Stimulated activated CD8-positive, alpha-beta memory T cell treated with anti-CD3 and anti-CD28 coated beads, Interleukin-12 subunit alpha, Interleukin-12 subunit beta, amount 100 ng/mL, for 4 hours (primary cell): ENCODE measurements at places on chromosomes 4 and X.

DNA sequence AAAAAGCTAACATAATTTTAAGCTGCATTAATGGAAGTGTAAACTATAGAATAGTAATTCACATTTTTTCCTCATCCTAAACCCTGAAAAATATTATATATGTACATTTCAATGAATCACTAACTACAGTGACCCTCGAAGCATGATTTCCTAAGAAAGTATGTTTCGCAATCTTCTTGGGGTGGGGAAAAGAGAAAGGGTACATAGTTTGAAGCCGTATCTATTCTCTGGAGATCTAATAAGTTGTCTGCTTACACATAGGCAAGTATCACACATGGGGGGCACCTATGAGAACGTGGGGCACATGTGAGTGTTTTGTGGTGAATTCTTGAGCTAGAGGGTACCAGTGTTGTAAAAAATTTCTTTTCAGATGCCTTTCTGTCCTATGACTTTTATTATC lies 71.2 kb downstream of the JADE1 start:
- DNase-seq: no peak

DNA sequence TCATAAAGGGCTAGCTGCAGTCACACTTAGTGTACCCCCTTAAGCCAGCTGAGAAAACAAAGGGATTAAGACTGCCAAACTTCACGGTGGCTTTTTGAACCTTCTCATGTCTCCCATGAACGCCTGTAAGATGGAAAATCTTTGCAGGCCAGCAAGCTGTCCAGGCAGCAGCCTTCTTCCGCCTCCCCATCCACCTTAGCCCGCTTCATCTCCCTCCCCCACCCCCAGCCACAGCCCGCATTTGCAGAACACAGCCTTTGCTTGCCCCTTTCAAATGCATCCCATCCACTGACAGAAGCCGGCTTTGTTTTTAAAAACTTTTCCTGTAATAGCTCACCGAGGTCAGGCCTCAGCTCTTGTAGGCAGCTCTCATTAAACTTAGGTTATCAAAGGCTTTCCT lies 113.8 kb upstream of the FAM9B start:
- DNase-seq: no peak

DNA sequence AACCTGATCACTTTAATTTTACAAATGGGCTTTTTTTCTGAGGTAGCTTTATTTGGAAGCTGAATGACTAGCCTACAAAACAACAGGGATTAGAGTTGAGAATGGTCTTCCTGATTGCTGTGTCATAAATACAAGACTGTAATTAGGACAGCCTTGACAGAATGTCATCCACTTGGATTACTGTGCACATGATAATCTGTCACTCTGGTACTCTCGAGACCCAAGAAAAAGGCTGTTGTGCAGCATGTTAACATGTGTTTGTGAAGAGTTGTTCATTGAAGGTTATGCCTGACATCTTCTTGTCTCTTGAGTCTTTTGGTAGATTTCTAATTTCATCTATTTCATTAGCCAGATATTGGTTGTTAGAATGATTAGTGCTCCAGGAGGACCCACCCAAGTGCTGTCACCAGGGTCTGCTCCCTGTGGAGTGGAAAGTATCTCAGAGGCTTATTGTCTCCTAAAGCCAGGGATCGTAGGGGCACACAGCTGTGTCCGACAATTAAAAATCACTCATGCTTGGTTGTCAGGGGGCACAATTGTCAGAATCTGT lies 212.2 kb upstream of the GPRIN3 start:
- no peak for DNase-seq

DNA sequence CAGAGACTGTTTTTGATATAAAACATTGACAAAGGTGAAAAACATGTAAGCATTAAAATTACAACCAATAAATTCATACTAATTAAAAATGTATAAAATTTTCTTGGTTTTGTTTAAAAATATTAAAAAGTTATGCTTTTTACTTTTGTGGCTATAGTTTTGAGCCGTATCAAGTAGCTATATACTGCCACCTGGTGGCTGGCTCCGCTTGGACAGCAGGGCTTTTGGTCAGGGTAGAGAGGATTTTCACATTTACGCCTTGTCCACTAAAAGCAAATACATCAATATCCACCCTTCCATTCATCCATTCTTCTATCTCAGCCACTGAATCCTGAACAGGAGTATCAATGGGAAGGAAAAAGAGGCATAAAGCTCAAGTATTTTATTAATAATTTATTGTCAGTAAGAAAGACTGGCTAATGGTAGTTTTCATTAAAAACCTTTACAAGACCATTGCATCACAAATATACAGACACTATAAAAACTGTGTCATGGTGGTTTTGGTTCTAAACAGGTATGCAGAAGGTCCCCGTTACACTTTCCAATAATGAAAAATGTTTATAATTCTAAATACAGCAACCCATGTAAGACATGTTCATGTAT lies 32.1 kb upstream of the MTNR1A start:
- peak; percentile 4 for DNase-seq

- DNase-seq: no peak
Observed at GRCh38 chr4:181507180-181507835, 735.9 kb upstream of the TENM3 start.

DNA sequence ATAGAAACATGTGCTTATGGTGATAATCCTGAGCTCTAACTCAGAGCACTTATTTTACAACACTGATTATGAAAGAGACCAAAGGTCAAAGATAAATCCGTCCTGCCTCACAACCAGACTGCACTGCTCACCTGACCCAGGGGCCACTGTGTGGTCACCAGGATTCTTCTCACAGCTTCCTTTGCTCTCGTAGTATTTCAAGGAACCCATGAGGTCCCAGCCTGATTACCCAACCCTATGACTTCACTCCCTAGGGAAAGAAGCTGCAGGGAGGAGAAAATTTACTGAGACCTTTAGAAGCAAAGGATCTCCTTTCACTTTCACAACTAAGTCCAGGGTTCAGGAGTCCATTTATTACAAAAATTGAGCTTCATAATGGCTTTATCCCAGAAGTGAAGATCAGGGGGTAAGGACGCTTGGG lies 9.6 kb downstream of the SLC25A5 start:
- DNase-seq: no peak
